D721Med (cell line): ENCODE measurements at places on chromosomes 5 and 9.

- DNase-seq: no peak
Observed at GRCh38 chr9:132018957-132019405, 60.7 kb downstream of the MED27 start.

DNA sequence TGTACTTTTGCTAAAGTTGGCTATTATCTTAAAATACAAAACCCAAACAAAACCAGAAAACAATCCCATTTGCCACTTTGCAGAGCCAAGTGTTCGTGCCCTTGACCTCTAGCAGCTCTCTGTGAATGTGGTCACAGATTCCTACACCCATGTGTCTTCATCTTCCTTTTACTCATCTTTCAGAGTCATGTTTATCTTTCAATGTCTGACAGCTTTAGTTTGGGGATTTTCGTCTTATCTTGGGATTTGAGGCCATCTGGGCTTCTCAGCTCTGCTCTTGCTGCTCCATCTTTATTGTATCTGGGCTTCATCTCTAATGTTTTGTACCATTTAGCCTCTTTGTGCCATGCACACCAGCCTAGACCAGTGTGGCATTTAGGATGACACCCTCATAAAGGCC, 81.0 kb downstream of the DAPK1 start:
- no peak for DNase-seq

DNA sequence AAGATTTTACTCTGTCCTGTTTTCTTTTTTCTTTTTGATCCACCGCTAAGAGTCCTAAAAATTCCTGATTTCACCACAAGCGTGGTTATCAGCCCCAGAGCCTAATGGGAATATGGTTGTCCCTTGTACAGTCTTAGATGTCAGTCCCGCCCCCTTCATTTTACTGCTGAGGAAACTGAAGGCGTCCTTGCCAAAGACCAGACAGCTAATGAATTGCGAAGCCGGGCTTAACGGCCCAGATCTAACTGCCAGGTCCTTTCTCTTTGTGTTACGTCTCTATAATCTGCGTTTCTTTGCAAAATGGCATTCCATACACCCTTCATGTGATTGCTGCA, 497 bp downstream of the NSA2 start:
- DNase-seq: no peak

- DNase-seq: no peak
Observed at GRCh38 chr9:135309763-135310125, 169.8 kb upstream of the PPP1R26 start.

GRCh38 chr5:25963251-25964008, 1075.0 kb downstream of the CDH9 start:
- DNase-seq: no peak

GRCh38 chr5:16712620-16713019, 95.8 kb upstream of the RETREG1 start:
- no peak for DNase-seq

DNA sequence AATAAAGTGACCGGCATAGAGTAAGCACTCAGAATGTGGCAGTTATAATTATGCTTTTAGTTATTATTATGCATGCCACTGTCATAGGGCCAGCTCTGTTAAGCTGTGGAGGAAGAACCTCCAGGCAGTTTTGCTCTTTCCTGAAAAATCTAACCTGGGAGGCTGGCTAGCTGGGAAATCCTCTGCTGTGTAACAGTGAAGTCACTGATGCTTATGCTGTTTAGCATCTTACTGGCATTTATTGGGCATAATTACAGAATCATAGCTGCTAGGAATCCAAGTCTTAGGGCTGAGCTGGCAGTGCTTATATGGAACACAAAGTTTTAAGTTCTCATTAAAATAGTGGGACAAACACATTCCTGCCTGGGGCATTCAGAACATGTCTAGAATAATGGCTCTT, 5.5 kb upstream of the GSN start:
- DNase-seq: no peak

- DNase-seq: no peak
Observed at GRCh38 chr5:60382716-60383115, 317.2 kb downstream of the DEPDC1B start.

DNA sequence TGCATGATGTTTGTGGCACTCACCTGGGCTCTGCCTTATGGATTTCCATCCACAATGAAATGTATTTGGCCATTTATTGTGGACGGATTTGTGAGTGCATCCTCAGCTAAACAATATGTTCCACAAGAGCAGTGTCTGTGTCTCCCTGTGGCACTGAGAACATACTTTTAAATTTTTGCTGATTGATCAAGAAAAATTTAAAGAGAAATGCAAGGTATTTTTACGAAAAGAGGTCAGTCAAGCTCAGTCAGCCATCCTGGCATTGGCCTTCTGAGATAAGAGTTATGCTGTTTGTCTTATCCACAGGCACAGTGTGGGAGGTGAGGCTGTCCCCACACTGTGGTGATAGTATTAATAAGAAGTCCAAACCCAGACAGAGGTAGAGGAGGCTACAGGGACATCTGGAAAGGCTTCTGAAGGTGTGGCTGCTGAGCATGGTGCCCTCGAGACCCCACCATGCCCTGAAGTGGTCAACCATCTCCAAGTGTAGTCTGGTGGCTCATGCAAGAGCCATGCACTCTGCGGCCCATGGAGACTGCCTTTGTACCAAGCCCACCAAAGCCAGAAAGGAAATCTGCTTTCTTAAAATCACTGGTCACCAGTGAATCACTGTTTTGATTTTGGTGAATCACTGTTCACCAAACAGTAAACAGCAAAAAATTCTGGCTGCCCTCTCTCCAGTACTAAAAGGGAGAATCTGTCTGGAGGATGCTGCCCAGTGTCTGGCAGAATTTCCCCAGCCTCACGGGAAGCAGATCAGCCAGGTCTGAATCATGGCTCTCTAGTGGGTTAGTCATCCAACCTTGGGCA, 28.8 kb downstream of the SPOCK1 start:
- DNase-seq: no peak

DNA sequence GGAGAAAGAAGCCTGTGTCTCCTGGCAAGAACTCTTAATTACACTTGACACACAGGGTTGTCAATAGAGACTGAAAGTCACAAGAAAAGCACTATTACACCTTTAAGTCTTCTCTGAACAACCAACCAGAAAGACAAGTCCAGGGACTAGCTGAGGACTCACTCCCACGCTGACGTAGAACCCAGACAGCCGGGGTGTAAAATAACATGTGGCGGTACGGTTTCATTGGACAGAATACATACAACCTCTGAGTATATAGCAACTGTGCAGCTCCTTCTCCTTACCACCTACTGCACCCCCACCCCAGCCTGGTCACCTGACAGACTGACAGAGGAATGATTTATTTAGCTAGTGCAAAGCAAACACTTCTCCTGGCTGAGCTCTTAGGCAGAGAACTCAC, 103.4 kb upstream of the RASEF start:
- no peak for DNase-seq
